Activated CD4-positive, alpha-beta T cell treated with anti-CD3 and anti-CD28 coated beads, Interleukin-2, amount 50 U/mL, for 24 hours (primary cell): ENCODE measurements at places on chromosomes 3 and 15.

- DNase-seq, result no peak
These were observed 6.6 kb downstream of the GPX1 start for GRCh38 chr3:49351521-49352011.

DNA sequence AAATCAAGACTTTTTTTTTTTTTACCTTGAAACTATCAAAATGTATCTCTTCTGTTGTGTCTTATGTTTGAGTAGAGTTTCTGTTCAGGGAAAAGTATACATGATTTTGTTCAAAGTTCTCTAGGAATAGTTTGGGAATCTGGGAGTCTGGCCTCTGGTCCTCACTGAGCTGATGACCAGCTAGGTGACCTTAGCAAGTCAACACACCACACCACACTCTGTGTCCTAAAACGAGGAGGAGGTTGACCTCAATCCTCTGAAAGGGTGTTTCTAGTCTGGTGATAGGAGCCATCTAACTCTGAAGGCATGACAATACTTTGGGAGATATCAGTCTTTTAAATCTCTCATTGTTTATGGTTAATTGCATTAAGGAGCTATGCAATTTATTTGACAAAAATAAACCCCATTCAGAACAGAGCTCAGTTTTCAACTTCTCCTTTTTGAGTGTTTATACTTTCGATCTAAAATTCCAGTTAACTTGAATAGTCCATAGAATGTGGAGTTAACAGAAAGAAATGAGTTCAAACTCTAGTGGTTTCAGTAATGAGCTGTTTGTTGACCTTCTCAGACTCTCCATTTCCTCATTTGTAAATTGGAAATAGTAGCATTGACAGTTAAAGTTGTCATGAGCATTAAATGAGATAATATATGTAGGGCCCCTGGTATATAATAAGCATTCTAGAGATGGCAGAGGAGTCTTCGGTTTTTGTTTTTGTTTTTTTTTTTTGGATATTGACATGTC is 112.2 kb upstream of the LRRN1 start:
- no peak for DNase-seq

GRCh38 chr15:36468746-36469145 is 110.7 kb upstream of the CDIN1 start:
- no peak for DNase-seq

- DNase-seq, result no peak
These were observed 79.6 kb upstream of the DCBLD2 start for GRCh38 chr3:98980915-98981596.

DNA sequence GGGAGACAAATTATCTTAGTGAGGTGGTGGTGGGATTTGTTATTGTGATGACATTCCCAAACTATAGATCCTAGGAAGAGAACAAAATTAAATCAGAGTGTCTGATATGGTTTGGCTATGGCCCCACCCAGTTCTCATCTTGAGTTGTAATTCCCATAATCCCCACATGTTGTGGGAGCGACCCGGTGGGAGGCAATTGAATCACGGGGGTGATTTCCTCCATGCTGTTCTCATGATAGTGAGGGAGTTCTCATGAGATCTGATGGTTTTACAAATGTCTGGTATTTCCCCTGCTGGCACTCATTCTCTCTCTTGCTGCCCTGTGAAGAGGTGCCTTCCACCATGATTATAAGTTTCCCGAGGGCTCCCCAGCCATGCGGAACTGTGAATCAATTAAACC is 62.0 kb downstream of the RPL22L1 start:
- DNase-seq, result no peak

- DNase-seq, result peak; percentile 52
These were observed at the start of gene AP3B2 for GRCh38 chr15:82709421-82710207. Gene AP3B2 (minus strand): TSS chr15:82709875. CDS start chr15:82709706, 169 bp downstream.

DNA sequence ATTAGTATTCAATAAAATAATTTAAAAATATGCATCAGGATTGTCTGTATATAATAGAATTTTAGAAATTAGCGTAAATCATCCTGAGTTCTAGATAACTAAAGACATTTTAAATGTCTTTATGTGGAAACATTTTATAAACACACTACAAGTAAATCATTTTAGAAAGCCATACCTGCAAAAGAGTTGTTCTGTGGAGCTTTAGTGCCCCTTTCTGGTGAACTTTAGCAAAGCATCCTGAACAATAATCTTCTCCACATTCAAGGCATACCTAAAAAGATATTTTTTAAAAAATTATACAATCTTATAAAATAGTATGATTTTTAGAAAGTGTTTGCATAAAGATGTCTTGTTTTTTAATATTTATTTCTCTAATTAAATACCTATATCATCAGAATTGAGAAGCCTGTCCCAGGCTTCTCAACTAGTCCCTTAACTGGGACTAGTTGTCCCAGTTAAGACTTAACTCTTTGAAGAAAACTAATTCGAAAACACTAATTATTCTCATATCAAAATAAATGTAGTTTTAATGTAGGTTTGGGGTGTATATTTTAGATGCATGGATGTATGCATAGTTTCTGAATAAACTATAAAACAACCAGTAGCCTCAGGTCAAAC is 29.7 kb downstream of the ZBBX start:
- DNase-seq, result no peak

DNA sequence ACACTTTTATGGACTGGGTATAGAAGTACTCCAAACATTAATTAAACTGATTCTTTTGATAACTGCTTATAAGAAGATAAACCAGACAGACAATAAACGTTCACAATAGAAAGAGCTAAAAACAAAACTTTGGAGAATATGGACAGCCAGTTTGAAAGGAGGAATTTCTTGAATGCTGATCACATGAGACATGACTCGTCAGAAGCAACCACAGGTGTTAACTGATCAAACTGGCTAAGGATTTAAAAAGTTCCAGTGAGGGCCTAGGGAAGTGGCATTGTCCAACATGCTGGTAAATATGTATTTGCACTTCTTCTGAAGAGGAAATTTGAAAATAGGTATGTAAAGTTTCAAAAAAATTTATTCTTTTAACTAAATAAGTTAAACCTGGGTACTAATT is 29.4 kb upstream of the AP3B2 start:
- DNase-seq, result no peak

GRCh38 chr15:78224023-78224411 is 10.3 kb downstream of the ACSBG1 start:
- DNase-seq, result no peak

GRCh38 chr3:140974900-140975299 is 33.3 kb downstream of the SLC25A36 start:
- no peak for DNase-seq

- no peak for DNase-seq
These were observed 18.4 kb upstream of the TIMP4 start for GRCh38 chr3:12177126-12177525.

GRCh38 chr15:25055356-25056068 is 100.7 kb downstream of the SNRPN start:
- DNase-seq, result no peak

GRCh38 chr3:128297401-128298138 is 144.3 kb downstream of the EEFSEC start:
- DNase-seq, result no peak

- no peak for DNase-seq
These were observed 63.5 kb upstream of the FSIP1 start for GRCh38 chr15:39846108-39846507.
